ENCODE measurements at places on chromosomes 2 and 18. TPM values are rescaled to one million over a fixed set of nuclear protein-coding genes. Genes with fewer than 3 reads are reported as not detected.
A peak's percentile ranks its signal among the peaks of the same experiment; 100 is the strongest.

GRCh38 chr2:96541398-96542152 lies 5.0 kb downstream of the ARID5A start:
- H3K27ac ChIP-seq = peak overlapping the region; percentile 43
- DNase-seq = no peak
- peaks cover 38% of the 10 kb centered on the region for H3K36me3 ChIP-seq
- H3K4me3 ChIP-seq = no peak overlapping the region
- H3K27me3 ChIP-seq = no peaks in the 10 kb centered on the region

Gene INHBB
- not detected for polyA plus RNA-seq

Gene ADRA2B
- not detected for polyA plus RNA-seq

Gene DPP4
- 30.3 TPM for polyA plus RNA-seq

DNA sequence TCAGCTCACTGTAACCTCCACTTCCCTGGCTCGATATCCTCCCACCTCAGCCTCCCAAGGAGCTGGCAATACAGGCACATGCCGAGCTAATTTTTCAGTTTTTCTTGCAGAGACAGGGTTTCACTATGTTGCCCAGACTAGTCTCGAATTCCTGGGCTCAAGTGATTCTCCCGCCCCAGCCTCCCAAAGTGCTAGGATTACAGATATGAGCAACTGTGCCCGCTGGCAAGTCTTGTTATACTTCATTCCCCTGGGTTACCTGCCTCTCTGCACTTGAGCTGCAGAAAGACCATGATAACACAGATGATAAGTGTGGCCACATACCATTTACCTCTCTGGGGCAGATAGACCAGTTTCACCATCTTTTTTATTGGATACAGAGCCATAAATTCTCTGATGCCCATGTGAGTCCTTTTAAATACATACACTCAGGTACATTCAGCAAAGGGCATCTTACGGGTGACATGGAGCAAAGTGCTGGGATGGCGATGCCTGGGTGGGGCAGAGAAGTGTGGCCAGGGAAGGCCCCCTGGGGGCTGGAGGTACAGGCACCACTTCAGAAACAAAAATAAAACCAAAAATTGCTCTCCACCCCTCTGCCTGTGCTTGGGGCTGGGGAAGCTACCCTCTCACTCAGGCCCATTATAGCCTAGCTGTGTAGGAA lies 20.4 kb downstream of the CCT7 start:
- H3K4me1 ChIP-seq = peaks cover 6% of the 10 kb centered on the region
- no peaks in the 10 kb centered on the region for H3K27me3 ChIP-seq
- no peak overlapping the region for H3K27ac ChIP-seq
- DNase-seq = no peak

Gene ECEL1
- polyA plus RNA-seq = not detected

DNA sequence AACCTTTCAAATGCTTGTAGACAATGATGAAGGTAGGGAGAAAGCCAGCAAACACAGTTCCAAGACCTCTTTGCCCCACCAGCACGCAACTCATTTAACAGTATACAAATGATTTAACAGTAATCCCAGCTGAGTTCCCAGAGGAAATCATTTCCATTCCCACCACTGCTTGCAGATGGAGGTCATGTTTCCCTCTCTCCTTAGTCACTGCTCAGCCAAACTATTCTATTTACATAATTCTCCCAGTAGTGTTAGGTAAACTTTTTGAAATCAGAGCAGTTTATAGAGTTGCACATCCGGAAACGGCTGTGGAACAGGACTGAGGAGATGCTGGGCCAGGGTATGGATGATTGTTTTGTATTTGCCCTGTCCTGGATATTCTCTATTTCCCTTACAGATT lies 328.5 kb downstream of the FIGN start:
- no peaks in the 10 kb centered on the region for H3K4me1 ChIP-seq
- DNase-seq = no peak
- no peaks in the 10 kb centered on the region for H3K27me3 ChIP-seq
- no peak overlapping the region for H3K27ac ChIP-seq

Gene TLX2
- not detected for polyA plus RNA-seq

Gene OR6B2
- polyA plus RNA-seq = not detected

Gene GCKR
- polyA plus RNA-seq = not detected

DNA sequence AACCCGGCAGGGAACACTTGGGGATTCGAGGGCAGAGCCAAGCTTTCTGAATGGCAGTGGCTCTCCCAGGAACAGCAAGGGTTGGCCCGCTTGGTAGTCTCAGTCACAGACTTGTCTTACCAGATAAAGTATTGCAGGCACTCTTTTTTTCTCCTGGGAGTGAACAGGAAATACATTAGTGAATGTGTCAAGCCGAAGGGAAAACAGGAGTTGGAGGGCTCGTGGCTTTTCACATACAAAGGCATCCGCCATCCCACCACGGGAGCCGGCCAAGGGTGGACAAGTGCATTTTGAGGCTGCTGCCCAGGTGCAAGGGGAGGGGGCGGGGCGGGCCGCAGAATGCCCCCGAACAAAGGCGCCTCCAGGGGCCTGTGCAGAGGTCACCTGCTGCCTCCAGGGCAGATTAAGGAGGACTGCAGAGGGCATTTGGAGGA lies 163.3 kb upstream of the SIX3 start:
- H3K4me3 ChIP-seq = no peak overlapping the region
- H3K4me1 ChIP-seq = no peaks in the 10 kb centered on the region
- H3K27ac ChIP-seq = no peak overlapping the region

GRCh38 chr18:11245879-11246278 lies 96.5 kb upstream of the PIEZO2 start:
- H3K27me3 ChIP-seq = no peaks in the 10 kb centered on the region
- no peaks in the 10 kb centered on the region for H3K36me3 ChIP-seq
- no peak for DNase-seq
- H3K4me3 ChIP-seq = no peak overlapping the region
- no peak overlapping the region for H3K27ac ChIP-seq
- no peaks in the 10 kb centered on the region for H3K4me1 ChIP-seq

DNA sequence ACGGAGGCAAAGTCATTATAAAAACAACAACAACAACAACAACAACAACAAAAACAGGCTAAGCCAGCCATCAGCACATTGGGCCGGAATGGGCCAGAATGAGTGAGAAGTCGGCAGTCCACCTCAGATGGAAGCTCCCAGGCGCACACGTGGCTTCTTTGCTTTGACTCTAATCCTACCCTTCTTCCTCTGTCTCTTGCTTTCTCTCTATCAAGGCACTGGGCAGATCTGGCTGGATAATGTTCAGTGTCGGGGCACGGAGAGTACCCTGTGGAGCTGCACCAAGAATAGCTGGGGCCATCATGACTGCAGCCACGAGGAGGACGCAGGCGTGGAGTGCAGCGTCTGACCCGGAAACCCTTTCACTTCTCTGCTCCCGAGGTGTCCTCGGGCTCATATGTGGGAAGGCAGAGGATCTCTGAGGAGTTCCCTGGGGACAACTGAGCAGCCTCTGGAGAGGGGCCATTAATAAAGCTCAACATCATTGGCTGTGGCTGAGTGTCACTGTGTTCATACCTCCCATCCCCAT lies 52.2 kb downstream of the MARCO start:
- no peaks in the 10 kb centered on the region for H3K27me3 ChIP-seq
- H3K36me3 ChIP-seq = no peaks in the 10 kb centered on the region
- H3K4me3 ChIP-seq = no peak overlapping the region
- no peak overlapping the region for H3K27ac ChIP-seq
- H3K4me1 ChIP-seq = no peaks in the 10 kb centered on the region

DNA sequence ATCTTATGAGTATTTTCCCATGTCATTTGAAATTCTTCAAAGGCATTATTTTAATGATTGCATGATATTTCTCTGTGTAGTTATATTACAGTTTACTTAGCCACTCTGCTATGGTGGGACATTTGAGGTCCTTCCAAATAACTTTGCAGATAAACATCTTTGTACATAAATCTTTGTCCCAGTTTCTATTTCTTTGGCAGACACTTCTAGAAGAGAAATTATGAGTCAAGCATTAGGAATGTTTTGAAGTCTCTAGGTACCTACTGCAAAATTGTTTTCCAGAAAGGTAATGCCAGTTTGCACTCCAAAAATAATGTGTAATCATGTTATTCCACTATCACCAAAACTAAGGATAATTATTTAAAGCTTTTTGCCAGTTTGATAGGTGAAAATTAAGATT lies 149.7 kb downstream of the EN1 start:
- no peak for DNase-seq
- H3K36me3 ChIP-seq = no peaks in the 10 kb centered on the region
- H3K4me1 ChIP-seq = no peaks in the 10 kb centered on the region
- no peaks in the 10 kb centered on the region for H3K27me3 ChIP-seq
- H3K27ac ChIP-seq = no peak overlapping the region

Gene UGT1A5
- polyA plus RNA-seq = not detected

Gene PPP1R1C
- not detected for polyA plus RNA-seq

DNA sequence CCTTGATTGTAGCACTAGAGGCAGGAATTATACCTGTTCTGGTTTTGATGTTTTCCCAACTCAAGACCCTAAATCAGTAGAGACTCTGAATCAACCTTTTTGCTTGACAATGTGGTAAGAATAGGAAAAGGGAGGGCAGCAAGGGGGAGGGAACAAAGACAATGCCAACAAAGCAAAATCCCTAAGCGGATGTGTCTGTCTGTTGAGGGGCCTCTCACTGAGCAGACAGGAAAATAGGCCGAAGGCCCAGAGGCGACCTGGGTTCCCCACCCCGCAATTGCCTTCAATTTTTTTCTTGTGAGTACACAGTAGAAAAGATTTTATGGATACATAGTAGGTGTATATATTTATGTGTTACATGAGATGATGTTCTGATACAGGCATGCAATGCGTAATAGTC lies 75.6 kb downstream of the MAP4K4 start:
- H3K36me3 ChIP-seq = no peaks in the 10 kb centered on the region
- no peak overlapping the region for H3K4me3 ChIP-seq
- no peaks in the 10 kb centered on the region for H3K27me3 ChIP-seq
- DNase-seq = no peak
- no peak overlapping the region for H3K27ac ChIP-seq
- peaks cover 64% of the 10 kb centered on the region for H3K4me1 ChIP-seq

Gene SLC9A2
- not detected for polyA plus RNA-seq

DNA sequence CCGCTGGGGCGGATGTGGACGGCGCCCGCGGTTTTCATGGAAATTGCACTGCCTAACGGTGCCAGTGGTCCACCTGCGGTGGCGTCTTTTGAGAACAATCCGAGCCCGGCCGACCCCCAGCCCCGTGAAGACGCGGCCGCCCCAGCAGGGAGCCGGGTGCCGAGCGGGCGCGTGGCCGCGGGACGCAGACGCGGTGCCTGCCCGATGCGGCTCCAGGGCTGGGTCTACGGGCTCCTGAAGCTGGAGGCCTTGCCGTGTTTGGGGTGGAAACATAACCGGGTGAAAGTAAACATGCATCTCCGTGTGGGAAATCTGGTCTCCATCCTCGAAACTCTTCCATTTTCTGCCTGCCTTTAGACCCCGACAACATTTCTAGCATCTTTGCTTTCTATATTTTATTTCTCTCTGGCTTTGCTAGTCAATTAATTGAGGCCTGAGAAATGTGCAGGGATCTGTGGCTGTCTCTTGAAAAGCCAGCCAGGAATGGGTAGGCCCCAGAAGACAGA lies 572 bp downstream of the INPP4A start:
- H3K27ac ChIP-seq = peak overlapping the region; percentile 80
- no peaks in the 10 kb centered on the region for H3K36me3 ChIP-seq
- DNase-seq = no peak
- peak overlapping the region; percentile 93 for H3K4me3 ChIP-seq
- peaks cover 44% of the 10 kb centered on the region for H3K4me1 ChIP-seq

GRCh38 chr2:11254100-11254536 lies 90.3 kb downstream of the ROCK2 start:
- no peak overlapping the region for H3K4me3 ChIP-seq
- H3K4me1 ChIP-seq = no peaks in the 10 kb centered on the region
- H3K36me3 ChIP-seq = no peaks in the 10 kb centered on the region
- no peak overlapping the region for H3K27ac ChIP-seq
- DNase-seq = no peak

DNA sequence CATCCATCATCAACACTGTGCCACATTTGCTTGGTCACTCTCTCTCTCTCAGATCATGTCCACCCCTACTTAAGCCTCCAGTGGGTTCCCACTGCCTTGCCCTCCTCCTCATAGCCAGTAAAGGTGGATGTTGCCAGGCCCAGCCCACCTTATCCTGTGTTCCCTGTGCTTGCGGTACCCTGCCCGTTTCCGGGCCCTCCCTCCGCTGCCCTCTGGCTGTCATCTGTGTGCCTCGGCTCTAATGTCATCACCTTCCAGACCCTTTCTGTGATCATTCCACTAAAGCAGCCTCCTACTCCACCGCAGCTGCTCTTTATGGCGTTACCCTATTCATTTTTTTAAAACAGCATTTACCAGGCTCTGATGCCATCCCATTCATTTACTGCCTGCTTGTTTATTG lies 305.7 kb upstream of the SKOR2 start:
- no peak for DNase-seq
- no peak overlapping the region for H3K4me3 ChIP-seq
- no peak overlapping the region for H3K27ac ChIP-seq
- H3K27me3 ChIP-seq = no peaks in the 10 kb centered on the region
- H3K36me3 ChIP-seq = no peaks in the 10 kb centered on the region

DNA sequence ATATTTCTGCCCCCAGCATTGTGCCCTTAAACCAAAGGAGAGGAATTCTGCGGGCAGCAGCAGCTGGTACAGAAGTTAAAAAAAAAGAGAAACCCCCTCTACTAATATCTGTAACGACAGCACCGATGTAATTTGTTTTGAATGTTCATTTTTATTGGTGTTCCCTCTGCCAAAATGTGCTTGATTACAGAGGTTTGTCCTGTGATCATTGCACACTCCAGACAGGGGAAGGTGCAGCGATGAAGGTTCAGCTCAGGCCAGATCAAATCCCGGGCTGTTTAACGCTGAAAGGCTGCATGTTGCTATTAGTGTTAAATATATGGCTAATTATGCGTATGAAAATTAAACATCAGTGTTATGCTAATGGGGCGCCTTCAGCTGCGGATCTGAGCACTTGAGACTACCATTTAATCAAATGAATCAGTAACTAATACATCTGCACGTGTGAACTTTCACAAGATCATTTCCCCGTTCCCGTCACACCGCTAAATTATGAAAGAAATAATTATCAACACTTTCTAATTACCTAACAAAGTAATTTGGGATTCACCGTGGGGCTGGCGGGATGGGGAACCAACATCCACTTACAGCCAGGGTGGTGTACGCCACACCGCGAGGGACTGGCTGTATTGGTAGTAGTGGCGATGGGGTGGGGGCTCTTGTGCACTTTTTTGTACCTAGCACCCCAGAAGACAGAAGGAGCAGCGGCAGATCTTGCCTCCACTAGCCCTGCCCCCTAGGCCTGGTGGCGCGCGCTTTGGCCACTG lies 1.5 kb upstream of the DLX1 start:
- H3K36me3 ChIP-seq = no peaks in the 10 kb centered on the region
- no peak for DNase-seq
- no peak overlapping the region for H3K27ac ChIP-seq
- peaks cover 61% of the 10 kb centered on the region for H3K4me1 ChIP-seq

GRCh38 chr2:42590176-42590575 lies 21.7 kb downstream of the MTA3 start:
- no peak for DNase-seq
- H3K36me3 ChIP-seq = no peaks in the 10 kb centered on the region
- no peak overlapping the region for H3K4me3 ChIP-seq
- no peaks in the 10 kb centered on the region for H3K4me1 ChIP-seq

- H3K4me3 ChIP-seq = no peak overlapping the region
- no peaks in the 10 kb centered on the region for H3K4me1 ChIP-seq
- H3K27ac ChIP-seq = no peak overlapping the region
- no peaks in the 10 kb centered on the region for H3K36me3 ChIP-seq
- no peaks in the 10 kb centered on the region for H3K27me3 ChIP-seq
- no peak for DNase-seq
Observed at GRCh38 chr2:16630463-16630862, 35.2 kb downstream of the CYRIA start.

Gene SULT1C4
- polyA plus RNA-seq = not detected

GRCh38 chr2:219168526-219168925 lies 1.3 kb downstream of the SLC23A3 start:
- no peak overlapping the region for H3K4me3 ChIP-seq
- no peak overlapping the region for H3K27ac ChIP-seq
- no peak for DNase-seq
- H3K27me3 ChIP-seq = no peaks in the 10 kb centered on the region
- H3K36me3 ChIP-seq = peaks cover 24% of the 10 kb centered on the region
- H3K4me1 ChIP-seq = peaks cover 5% of the 10 kb centered on the region
